Stimulated activated CD4-positive, alpha-beta T cell treated with anti-CD3 and anti-CD28 coated beads, Interleukin-4, amount 100 ng/mL, for 48 hours (primary cell): ENCODE measurements at places on chromosomes 11 and 22.

- DNase-seq, result no peak
Measured at GRCh38 chr11:6404342-6405051, 14.2 kb downstream of the SMPD1 start.

DNA sequence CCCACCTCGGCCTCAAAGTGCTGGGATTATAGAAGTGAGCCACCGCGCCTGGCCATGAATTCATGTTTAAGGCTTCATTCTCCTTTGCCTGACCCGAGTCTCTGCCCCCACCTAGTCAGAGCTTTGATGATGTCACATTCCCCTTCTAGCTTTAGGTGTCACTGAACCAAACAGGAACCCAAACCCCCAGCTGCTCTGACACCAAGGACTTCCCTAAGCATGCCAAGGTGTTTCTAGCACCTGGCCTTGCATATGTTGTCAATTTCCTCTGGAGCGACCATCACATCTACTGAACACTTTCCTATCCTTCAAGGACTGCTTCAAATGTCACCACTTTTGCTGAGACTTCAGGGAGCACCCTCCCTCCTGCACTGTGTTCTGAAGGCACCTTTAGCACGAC lies 2.3 kb downstream of the F2 start:
- DNase-seq, result no peak

GRCh38 chr11:26947379-26947844 lies 46.5 kb upstream of the FIBIN start:
- DNase-seq, result no peak

- peak; percentile 51 for DNase-seq
Measured at GRCh38 chr11:64305691-64306562, 603 bp downstream of the ESRRA start.

DNA sequence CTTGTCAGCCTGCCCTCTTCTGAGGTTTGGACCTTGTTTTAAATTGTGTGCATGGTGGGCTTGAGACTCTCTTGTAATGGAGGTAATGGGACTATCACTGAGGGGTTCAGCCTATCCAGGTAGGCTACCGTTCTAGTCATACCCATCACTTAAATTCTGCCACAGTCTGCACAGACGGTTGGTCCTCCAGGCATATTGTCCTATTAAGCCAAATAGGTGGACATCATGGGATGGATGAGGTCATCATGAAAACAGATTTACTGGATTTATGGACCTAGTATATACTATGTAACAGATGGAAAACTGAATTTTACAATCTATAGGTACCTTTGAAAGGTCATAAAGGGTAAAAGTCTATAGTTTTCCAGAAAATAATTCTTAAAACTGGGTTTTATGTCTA lies 9.1 kb upstream of the RBM4 start:
- DNase-seq, result no peak

GRCh38 chr11:123429913-123430720 lies at the start of gene GRAMD1B:
Gene GRAMD1B (plus strand): TSS chr11:123430269. CDS start chr11:123430793, 524 bp downstream.
- DNase-seq, result peak; percentile 60

DNA sequence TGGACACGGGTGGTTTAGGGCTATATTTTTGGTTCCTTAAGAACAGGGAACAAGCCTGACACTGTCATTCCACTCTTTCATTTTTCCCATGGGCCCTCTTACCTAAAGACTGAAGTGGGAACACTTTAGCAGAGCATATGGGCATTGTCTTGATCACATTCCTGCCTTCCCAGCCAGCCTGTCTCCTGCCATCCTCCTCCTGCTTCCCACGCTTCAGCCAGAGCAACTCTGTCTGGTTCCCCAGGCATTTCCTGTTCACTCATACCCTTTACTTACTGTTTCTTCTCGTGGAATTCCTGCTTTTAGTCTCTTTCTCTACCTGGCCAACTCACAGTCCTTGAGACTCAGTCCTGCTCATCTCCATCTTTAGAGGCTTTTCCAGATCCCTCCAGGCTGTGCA lies 22.8 kb downstream of the MRPL16 start:
- DNase-seq, result no peak

- no peak for DNase-seq
Measured at GRCh38 chr11:69308936-69309615, 15.1 kb downstream of the MYEOV start.

- DNase-seq, result no peak
Measured at GRCh38 chr11:79342686-79343085, 98.1 kb downstream of the TENM4 start.

GRCh38 chr11:61149624-61150615 lies 11.3 kb downstream of the VPS37C start:
- DNase-seq, result no peak

- DNase-seq, result peak; percentile 65
Measured at GRCh38 chr11:74311352-74311926, at the start of gene P4HA3. Gene P4HA3 (minus strand): TSS chr11:74311640. CDS start chr11:74311611, 29 bp downstream.

GRCh38 chr11:103731670-103732069 lies 304.8 kb upstream of the DDI1 start:
- no peak for DNase-seq

DNA sequence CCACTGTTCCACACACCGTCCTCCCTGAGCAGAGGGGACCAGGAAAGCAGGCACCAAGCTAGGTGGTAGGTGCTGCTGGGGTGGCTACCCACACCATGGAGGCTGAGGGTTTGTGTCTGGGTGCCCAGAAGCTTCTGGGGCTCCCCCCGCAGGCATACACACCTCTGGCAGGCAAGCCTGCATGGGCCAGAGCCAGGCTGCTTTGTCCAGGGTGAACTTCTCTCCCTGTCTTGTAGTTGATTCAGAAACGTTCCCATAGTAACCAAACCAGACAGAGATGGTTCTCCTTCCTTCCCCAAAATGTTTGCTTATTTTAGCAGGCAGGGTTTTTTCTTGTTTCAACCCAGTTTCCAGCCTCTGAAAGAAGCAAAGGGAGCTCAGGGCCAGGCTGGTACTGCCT lies 40.9 kb upstream of the SUSD2 start:
- no peak for DNase-seq

DNA sequence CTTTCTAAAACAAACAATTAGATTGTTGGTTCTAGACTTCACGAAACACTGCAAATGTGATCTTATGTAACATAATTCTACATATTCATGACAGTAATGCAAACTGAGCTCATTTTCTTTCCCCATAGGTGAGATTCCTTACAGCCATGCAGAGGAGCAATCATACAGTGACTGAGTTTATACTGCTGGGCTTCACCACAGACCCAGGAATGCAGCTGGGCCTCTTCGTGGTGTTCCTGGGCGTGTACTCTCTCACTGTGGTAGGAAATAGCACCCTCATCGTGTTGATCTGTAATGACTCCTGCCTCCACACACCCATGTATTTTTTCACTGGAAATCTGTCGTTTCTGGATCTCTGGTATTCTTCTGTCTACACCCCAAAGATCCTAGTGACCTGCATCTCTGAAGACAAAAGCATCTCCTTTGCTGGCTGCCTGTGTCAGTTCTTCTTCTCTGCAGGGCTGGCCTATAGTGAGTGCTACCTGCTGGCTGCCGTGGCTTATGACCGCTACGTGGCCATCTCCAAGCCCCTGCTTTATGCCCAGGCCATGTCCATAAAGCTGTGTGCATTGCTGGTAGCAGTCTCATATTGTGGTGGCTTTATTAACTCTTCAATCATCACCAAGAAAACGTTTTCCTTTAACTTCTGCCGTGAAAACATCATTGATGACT lies 1.5 kb downstream of the OR9G1 start:
- no peak for DNase-seq

DNA sequence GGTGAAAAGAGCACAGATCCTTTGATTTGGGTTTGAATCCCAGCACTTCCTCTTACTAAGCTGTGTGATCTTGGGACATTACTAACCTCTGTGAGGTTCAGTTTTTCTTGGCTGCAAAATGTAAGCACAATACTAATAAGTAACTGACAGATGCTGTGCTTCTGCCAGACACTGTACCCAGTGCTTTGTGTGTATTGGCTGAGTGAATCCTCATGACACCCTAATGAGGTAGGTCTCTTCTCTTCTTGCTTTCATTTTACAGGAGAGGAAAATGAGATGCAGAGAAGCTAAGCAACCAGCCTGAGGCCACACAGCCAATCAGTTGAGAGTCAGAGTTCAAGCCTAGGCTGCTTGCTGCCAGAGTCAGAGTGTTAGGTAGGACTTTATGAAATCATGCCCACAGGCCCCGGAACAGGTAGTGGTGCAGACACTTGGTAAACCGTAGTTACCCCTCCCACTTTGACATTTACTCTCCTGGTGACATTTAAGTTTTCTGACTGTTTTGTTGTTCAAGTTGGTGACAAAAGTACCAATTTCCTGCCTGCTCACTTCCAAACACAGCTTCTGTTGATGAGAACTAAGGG lies 21.2 kb downstream of the PTPRJ start:
- peak; percentile 47 for DNase-seq

GRCh38 chr11:98940913-98941312 lies 79.8 kb upstream of the CNTN5 start:
- no peak for DNase-seq

- DNase-seq, result no peak
Measured at GRCh38 chr11:102599642-102600261, 25.4 kb downstream of the MMP20 start.

- DNase-seq, result no peak
Measured at GRCh38 chr11:65058012-65058411, 341 bp downstream of the NAALADL1 start.

- no peak for DNase-seq
Measured at GRCh38 chr11:103584720-103585119, 451.7 kb upstream of the DDI1 start.

DNA sequence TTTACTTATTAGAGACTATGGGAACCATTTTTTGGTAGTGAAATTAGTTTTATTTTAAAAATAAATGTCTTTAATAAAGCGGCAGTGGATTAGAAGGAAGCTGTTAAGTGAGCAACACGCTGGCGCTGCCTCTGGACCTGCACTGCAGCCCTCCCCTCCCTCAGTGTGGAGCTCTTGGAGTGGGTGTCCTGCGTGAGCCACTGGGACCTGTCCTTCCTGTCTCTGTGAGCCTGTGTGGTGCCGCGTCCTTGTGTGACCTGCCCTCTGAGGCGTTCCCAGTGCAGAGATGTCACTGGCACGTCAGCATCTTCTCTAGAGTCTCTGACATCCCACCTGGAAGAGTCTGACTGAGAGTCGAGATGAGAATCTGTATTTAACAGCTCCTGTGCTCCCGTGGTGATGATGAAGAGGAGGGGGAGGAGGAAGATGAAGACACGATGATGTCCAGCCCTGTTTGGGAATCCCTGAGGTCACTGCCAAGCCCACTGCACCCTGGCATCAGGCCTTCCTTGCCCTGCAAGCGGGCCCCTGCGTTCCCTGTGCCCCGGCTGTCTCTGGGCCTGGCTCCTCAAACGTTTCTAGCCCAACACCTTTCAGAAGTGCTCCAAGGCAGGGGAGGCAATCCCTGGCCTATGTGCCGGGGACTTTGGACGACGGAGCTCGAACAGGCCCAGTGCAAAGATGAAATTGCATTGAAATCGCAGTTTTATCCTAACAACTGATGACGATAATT lies 271.8 kb downstream of the TBC1D22A start:
- no peak for DNase-seq

DNA sequence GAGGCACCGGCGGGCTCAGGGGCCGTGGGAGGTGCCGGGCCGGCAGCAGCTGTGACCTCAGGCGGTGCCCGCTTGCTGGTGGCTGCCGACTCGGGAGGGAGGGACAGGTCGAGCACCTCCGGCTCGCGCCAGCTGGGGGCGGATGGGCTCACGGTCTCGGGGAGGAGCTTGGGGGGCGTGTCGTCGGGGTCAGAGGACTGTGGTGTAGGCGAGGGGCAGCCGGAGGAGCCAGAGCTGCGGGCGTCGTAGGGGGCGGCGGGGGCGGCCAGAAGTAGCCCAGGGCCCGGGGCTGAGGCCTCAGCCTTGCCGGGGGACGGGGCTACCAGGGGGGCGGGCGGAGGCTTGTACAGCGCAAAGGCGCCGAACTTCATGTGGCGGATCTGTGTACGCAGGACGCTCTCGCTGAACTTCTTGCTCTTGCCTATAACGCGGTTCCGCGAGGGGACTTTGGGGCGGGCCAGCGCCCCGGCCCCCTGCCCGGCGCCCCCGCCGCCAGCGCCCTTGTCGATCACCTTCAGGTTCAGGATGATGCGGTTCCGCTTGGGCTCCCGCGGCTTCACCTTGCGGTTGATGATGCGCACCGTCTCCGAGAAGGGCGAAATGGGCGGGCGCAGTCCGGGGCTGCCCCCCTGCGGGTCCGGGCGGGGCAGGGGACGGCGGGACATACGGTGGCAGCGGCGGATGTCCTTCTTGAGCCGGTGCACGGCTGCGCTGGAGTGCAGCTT lies 5.5 kb downstream of the CBX6 start:
- DNase-seq, result no peak

- no peak for DNase-seq
Measured at GRCh38 chr11:65524014-65524740, 706 bp upstream of the SCYL1 start.

- DNase-seq, result no peak
Measured at GRCh38 chr22:33255791-33256190, 197.6 kb upstream of the SYN3 start.

GRCh38 chr11:22432291-22433093 lies 94.3 kb downstream of the SLC17A6 start:
- peak; percentile 0 for DNase-seq

- no peak for DNase-seq
Measured at GRCh38 chr11:110513259-110513801, 83.6 kb downstream of the FDX1 start.

- DNase-seq, result no peak
Measured at GRCh38 chr11:31807799-31808667, 3.1 kb downstream of the PAX6 start.

GRCh38 chr11:95542868-95543551 lies 246.6 kb downstream of the FAM76B start:
- DNase-seq, result no peak

DNA sequence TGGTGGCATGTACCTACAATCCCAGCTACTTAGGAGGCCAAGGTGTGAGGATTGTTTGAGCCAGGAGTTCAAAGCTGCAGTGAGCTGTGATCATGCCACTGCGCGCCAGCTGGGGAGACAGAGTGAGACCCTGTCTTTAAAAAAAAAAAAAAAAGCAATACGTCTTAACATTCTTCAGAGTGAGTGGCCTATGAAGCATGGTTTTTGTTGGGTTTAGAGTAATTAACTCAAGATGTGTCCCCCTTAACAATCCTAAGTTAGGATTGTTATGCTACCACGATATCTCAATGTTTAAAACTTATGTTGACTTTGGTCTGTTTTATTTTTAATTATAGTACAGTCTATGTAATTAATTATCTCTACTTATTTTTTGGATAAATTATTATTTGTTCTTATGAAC lies 156.1 kb downstream of the HIPK3 start:
- no peak for DNase-seq

DNA sequence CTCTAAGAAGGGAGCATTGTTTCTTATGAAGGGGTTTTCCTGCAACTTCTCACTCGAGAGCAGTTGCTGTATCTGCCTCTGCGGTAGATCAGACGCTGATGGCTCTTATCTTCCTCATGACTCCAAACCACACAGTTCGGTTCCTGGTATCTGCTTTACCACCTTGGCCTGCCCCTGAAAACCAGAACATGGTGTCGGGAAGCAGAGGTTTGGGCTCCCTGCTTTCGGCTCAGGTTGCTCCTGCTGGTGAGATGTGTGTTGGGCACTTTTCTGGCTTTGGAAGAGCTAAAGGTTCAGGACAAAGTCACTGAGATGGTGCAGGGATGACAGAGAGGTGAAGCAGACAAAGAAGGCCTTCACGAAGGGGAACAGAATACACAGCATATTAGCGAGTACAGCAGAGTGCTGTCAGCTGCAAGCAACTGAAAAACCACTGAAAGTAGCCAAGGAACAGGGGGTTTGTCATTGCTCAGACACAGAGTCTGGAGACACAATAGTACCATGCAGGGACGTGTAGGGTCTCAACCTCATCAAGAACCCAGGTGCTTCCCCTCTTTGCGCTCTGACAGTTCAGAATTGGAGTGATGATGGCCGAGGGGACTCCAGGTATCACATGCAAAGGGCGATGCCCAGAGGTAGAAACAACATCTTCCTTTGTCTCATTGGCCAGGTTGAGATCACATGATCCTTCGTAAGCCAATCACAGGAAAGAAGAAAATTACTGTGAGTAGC lies 11.9 kb upstream of the CSF2RB start:
- no peak for DNase-seq
